Activated CD8-positive, alpha-beta memory T cell treated with anti-CD3 and anti-CD28 coated beads for 1 hour (primary cell): ENCODE measurements at places on chromosomes 16 and 17.

DNA sequence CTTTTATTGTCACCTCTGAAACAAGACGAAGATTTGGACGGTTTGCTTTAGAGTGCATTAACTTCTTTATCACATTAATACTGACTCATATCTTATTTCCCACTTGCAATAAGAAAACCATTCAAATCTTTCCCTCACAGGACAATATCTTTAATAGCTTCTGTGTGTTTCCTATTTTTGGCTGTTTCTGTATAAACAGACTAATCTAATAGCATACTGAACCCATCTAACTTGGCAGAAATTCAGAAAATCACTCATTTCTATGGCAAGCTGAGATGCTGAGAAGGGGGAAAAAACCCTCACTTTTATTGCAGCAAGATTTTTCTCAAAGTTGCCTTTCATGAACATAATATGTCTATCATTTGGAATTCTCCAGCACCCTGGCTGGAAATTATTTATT is 524.9 kb downstream of the WWOX start:
- DNase-seq: no peak

GRCh38 chr17:34110315-34110714 is 144.8 kb upstream of the CCL2 start:
- no peak for DNase-seq

GRCh38 chr16:9903-10665 is 43.3 kb downstream of the POLR3K start:
- no peak for DNase-seq

DNA sequence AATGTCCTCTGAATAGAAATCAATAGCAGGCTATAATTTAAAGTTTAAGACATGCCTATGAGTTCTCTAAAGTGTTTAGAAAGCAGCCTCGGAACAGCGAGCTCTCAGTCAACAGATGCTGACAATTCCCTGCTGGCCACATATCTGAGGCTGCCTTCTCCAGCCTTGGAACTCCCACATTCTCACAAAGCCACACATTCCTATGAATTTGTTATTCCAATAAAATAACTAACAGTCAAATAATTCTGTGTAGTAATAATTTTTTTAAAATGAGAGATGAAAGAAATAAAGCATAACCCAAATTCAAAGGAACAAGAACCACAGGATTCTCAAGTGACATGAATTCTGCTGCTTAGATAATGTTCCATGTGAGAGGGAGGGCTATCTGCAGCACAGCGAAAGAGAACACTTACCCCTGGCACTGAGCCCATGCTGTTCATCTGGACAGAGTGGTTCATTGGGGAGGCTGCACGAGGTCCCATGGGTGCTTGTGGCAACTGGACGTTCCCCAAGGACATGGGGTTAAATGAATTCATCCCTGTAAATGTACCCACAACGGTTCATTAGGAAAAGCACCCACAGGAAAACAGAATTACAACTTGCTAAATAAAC is 56.9 kb upstream of the TRAP1 start:
- no peak for DNase-seq
